ENCODE measurements at places on chromosomes 11 and 22.

DNA sequence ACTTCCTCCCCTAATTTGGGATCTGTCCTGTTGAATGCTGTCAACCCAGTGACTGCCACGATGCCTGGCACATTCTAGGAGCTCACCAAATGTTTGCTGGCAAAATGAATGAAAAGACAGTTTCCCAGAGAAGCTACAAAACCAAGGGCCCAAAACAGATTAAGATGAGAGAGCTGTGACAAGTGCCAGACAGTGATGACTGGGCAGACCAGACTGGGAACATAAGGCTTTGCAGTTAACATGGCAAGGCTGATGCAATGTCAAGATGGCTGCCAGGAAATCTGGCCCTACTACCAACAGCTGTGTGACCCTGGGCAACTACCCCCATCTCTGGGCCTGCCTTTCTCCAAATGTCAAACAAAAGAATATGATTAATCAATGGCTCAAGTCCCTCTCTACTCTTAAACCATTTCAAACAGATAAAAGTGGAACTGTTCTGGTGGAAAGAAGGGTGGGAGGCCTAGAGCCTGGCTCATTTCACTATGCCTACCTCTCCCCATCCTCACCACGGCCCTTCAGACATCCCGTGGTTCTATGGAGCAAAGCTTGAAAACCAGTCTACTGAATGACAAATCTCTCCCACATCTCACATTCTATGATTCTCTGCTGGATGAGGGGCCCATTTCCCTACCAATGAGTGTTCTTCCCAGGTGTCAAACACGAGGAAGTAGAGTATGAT is 12.8 kb downstream of the AP1B1 start:
- DNase-seq = no peak

GRCh38 chr22:31637447-31637890 is 24.5 kb downstream of the PISD start:
- DNase-seq = no peak

DNA sequence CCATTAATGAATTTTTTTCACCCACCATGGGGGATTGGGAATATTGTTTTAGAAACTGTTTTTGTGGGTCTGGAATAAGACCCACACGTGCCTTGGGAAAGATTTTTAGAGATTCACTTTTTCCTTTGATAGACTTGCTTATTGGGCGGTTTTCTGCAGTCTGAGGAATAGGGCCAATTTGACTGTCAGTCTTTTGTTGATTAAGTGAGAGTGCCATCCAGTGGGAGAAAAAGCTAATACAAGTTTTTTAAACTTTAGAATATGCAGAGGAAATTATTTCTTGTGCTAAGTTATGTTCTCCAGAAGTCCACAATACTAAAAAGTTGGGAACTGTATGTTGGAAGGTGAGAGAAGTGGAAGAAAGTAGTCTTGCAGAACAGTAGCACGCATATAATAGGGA is 56.1 kb downstream of the PRMT3 start:
- no peak for DNase-seq

- DNase-seq = no peak
These were observed 108.4 kb downstream of the FAT3 start for GRCh38 chr11:92332986-92333385.

GRCh38 chr11:115202074-115202473 is 302.1 kb downstream of the CADM1 start:
- no peak for DNase-seq

DNA sequence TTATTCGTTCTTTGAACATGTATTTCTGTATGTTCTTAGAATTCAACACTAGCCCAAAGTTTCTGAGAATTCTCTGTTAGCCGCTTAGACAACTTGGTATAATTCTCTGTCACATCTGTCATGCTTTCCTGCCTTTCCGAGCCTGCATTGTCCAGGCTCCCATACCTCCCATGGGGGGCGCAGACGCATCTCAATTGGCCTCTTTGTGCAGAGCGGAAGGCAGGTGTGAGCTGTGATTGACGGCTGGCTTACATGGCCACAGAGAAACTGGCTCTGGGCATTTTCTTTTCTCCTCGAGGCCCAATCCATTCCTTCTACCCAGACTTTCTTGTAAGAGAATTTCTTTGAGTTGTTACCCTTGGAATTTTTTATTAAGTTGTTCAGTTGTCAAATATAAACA is 132.7 kb upstream of the SESN3 start:
- DNase-seq = no peak

DNA sequence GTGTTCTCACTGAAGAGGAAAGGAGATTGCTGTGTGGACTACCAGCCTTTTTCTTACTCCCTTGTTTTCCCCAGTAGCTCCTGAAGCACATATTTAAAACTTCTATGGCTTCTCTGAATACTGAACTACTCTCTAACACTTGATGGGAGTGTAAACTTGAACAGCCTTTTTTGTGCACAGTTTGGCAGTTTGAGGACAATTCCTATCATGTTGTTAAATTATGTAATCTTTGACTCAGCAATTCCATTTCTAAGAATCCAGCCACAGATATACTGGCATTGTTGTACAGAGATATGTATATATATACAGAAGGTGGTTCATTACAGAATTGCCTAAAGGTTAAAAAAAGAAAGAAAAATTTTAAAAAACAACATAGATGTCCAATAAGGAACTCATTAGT is 47.1 kb upstream of the EED start:
- no peak for DNase-seq

DNA sequence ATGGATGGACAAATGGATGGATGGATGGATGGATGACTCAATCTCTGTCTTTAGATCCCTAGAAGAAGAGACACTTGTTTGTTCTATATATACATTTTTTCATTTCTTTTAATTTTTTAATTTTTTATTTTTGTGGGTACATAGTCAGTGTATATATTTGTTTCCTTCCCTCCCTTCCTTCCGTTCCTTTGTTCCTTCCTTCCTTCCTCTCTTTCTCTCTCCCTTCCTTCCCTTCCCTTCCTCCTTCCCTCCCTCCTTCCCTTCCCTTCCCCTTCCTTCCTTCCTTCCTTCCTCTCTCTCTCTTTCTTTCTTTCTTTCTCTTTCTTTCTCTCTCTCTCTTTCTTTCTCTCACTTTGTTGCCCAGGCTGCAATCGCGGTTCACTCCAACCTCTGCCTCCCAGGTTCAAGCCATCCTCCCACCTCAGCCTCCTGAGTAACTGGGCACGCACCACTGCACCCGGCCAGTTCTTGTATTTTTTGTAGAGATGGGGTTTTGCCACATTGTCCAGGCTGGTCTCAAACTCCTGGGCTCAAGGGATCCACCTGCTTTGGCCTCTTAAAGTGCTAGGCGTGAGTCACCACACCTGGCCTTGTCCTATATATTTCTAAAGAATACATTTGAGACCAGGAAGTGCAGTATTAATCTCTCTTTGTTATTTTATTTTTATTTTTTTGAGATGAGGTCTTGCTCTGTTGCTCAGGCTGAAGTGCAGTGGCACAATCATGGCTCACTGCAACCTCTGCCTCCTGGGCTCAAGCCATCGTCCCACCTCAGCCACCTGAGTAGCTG is 42.5 kb upstream of the AQP11 start:
- DNase-seq = no peak

- no peak for DNase-seq
These were observed 111.6 kb downstream of the SIK3 start for GRCh38 chr11:116986521-116987105.

- DNase-seq = no peak
These were observed 54.0 kb downstream of the KREMEN1 start for GRCh38 chr22:29126670-29127395.

DNA sequence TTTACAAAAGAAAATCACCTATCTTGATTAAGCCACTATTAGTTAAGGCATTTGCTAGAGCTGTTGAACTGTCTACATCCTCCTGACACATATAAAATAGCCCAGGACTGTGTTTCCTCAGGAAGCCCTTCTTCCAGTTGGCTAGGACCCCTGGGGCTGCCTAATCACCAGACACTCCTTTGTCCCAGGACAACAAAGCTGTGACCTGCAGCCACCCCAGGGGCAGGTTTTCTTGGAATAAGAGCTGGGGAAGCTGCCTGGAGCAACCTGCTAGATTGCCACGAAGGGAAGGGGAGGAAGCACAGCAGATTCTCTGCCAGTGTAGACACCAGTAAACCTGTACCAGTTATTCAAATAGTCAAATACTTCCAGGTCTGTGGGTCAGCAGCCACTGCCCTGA is 17.6 kb downstream of the CHST1 start:
- no peak for DNase-seq

- peak; percentile 52 for DNase-seq
These were observed 8.2 kb downstream of the CD5 start for GRCh38 chr11:61110255-61111049.

GRCh38 chr22:20724676-20725454 is 49.0 kb upstream of the SERPIND1 start:
- no peak for DNase-seq

DNA sequence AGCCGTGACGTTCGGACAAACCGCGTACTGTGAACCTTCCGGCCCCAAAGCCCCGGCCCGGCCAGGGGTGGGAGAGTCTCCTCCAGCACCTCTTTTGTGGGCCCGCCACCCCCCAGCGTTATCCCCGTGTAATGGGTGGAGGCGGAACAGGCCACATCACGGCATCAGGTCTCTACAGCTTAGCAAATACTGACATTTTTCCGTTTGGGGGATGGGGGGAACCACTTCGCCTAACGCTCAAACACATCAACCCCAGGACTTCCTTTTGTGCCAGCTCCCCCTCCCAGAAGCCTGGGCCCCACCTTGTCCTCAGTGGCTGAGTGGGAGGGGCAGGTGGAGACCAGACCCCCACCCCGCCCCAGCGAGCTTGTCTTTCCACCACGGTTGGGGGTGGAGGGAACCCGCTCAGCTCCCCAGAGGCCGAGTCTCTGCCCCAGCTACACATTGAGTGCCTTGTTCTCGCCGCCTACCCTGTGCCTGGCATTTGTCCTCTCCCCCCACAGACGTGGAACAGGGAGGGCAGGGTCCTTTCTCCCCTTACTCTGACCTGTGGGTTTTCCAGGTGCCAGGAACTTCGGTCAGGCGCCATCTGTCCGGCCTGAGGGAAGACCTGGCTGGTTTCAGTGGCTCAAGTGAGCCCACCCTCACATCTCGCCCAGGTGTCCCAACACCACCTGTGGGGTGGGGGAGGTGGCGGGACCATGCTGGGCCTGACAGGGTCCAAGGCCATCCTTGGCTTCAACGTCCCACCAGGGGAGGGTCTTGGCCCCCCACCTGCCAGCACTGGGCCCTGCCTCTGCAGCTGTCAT is 29.6 kb downstream of the SBF1 start:
- DNase-seq = peak; percentile 35

DNA sequence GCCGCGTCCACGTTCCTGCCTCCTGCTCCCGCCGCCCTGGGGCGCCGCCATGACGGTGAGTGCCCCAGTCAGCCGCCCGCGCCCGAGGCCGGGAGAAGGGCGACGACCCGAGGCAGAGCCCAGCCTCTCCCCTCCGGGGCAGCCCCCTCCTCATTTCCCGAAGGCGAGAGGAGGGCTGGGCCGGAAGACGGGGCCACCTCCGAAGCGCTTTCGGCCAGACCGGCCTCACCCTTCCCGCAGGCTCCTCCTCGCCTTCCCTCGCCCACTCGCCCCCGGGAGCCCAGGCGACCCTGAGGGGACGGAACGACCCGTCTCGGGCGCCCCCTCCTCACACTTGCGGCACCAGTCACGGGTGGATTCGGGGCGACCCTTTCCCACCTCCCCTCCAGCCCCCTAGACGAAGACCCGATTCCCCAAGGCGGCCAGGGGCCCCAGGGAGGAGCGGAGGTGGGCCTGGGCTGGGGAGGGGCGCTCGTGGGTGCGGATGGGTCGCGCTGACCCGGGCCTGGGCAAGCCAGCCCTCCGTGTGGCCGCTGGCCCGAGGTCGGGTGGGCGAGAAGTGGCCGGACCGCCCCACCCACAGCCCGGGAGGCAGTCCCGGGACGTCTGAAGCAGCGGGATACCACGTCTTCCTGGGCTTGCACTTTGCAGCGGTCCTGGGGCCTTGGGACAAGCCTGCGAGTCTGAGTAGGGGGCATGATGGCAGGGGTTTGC is 49.7 kb downstream of the TRIOBP start:
- DNase-seq = no peak

- no peak for DNase-seq
These were observed 5.8 kb downstream of the TCN2 start for GRCh38 chr22:30612789-30613188.

GRCh38 chr11:134517115-134517514 is 105.1 kb upstream of the B3GAT1 start:
- DNase-seq = no peak

DNA sequence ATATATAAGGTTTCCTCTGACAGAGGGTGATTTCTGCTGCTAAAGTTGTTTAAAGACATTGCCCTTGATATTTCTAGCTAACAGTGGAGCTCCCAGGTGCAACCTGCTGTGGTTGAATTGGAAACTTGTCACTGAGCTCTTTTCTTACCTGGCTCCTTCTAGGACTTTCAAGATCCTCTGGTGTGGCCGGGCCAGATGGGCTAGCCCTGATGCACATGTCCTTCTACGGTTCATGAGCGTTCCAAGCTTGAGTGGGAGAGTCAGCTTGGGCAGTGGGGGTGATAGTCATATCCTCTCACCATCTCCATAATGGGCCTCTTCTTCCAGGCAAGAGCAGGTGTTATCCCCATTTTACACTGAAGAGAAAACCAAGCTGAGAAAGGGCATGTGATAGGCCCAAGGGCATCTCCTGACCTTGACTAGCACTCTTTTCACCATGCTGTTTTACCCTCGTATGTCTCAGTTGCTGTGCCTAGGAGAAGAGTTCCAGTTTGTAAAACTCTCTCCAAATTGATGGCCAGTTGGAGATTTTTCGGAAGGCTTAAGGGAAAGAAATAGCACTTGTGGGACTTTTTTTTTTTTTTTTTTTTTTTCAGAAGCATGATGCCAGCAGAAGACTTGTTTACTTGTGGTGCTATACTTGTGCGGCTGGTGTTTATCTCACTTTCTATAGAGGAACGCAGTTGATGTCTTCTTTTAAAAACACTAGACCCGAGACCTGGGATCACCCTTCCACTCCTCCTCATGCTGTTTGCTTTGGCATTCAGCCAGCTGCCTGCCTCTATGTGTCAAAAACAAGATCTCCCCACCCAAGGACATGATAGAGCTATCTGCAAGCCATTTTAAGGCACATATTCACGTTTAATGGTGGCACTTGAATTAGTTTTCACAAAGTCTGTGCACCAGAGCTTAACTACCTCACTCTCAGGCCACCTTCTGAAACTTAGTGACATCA is 32.6 kb downstream of the TEAD1 start:
- no peak for DNase-seq

- DNase-seq = no peak
These were observed 125.3 kb downstream of the MORC2 start for GRCh38 chr22:30843245-30843644.

- no peak for DNase-seq
These were observed 55.3 kb upstream of the TEAD1 start for GRCh38 chr11:12618743-12619540.

- DNase-seq = no peak
These were observed 247.1 kb downstream of the C11orf87 start for GRCh38 chr11:109668973-109669634.

- DNase-seq = no peak
These were observed 26.4 kb downstream of the APOL3 start for GRCh38 chr22:36134182-36134581.
